Stimulated activated effector memory CD8-positive, alpha-beta T cell treated with anti-CD3 and anti-CD28 coated beads, Interleukin-12 subunit alpha, Interleukin-12 subunit beta, amount 100 ng/mL, for 72 hours (primary cell): ENCODE measurements at places on chromosomes 6 and 20.

- no peak for DNase-seq
These were observed 19.5 kb upstream of the GMDS start for GRCh38 chr6:2264932-2265331.

- no peak for DNase-seq
These were observed 83.4 kb downstream of the JARID2 start for GRCh38 chr6:15329197-15329671.

DNA sequence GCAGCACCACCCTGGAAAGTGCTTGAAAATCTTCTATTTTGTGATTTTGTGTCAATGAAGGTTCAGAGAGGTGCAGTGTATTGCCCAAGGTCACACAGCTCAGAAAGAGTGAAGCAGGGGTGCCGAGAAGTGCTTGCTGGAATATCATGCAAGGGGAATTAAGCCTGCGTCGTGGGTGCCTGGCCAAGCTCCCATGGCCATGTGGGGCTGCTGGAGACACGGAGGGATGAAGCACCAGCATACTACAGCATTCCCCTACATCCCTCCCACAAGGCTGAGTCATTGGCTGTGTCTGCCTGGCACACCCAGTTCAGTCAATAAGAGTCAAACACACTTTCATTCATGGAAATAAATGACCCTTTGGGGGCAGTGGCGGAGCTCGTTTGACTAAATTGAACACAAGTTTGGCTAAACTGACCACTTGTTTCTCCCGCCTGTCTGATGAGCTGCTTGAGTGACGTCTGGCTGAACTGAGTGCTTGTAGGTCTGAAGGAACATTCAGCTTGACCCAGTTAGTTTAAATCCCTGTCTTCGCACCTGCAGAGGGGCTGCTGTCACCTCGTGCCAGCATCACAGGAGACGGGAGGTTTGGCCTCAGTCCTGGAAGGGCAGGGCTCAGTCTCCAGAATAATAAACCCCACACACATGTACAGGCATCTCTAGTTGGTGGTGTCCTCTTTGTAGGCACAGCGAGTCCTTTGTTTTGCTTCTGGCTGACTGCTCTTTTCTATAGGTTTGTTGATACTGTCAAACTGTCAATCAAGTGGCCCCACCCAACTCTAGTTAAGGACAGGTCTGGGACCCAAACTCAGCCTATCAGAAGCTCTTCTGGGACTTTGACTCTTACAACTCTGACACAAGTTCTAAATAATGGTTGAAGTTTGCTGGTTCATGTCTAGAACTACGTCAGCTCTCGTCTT is 8.4 kb upstream of the TGM2 start:
- DNase-seq: no peak

DNA sequence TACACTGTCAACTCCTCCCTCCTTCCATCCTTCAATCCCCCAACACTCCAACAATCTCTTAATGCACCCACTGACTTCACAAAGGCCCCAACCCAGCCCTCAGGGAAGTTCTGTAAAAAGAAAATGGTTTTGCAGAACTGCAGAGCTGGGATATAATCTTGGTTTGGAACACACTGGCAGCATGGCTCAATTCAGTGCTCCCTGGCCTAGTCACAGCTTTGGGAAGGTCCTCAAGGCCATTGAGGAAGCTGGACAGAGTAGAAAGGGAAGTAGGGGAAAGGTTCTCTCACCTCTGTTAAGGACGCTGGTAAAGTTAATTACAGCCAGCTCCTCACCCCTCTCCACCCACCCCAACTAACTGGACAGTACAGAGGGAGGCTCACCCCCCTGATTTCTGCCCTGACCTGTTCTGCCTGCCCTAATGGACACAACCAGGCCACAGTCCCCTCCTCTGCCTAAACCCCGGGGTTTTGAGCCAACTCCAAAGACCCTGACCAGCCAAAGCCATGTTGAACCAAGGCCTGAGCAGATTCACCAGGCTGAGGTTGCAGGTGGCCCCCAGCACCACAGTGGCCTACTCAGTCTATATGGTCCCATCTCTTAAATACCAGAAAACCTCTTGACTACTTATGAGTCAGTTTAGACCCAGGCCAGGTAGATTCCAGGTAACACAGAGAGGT is 49.2 kb downstream of the MAFB start:
- no peak for DNase-seq

GRCh38 chr6:127794405-127794804 is 106.5 kb downstream of the THEMIS start:
- DNase-seq: no peak

- no peak for DNase-seq
These were observed 405.6 kb downstream of the BTBD9 start for GRCh38 chr6:38234141-38234540.

GRCh38 chr20:49420292-49420691 is 62.2 kb downstream of the KCNB1 start:
- DNase-seq: no peak

DNA sequence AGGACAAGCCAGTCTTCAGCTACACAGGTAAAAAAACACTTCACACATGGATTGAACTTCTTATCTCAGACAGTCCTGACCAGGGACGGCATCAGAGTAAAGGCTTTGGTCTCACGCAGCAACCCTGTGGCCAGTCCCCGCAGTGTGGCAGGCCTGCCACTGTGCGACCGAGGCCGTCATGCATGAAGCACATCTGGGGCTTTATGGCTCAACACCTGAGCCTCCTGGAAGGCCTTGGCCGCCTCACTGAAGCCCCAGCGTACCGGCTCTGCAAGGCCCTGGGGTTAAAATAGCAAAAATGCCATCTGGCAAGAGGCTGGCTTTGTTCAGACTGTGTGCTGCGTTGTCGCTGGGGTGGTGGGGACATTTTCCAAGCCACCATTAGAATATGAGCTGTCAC is 32.8 kb downstream of the TBC1D7 start:
- DNase-seq: no peak

- no peak for DNase-seq
These were observed 578.3 kb downstream of the HACE1 start for GRCh38 chr6:104281370-104281769.

DNA sequence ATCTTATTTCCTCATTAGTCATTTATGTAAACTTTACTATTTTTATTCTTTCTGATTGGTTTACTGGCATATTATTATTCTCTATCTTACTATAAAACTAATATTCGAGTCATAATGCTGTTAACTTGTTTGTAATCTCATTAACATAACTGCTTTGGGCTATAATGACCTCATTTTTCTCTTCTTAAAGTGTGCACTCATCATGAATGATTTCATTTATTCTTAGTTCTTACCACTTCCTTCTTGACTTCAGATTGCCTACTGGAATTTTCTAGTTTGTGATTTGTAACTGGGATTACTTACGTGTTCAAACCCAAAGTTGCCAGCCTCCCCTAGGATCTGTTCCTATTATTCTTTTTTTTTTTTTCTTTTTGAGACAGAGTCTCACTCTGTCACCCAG is 91.8 kb upstream of the TNFAIP3 start:
- DNase-seq: no peak

DNA sequence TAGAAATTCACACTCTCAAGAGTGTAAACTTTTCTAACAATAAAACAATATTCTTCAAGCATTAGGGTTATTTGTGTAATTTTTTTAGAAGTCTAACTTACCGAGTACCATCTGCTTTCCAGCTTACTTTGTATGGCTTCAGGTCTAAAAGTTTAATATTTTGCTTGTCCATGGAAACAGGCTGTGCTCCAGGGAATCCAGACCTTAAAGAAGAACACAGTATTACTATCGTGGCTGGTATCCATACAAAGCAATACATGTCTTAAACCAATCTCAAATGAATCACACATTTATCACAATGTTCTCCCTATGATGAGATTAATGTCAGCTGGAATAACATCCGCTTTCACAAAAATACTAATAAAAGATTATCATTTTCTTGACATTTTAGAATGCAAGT is 73.0 kb downstream of the RNGTT start:
- no peak for DNase-seq

DNA sequence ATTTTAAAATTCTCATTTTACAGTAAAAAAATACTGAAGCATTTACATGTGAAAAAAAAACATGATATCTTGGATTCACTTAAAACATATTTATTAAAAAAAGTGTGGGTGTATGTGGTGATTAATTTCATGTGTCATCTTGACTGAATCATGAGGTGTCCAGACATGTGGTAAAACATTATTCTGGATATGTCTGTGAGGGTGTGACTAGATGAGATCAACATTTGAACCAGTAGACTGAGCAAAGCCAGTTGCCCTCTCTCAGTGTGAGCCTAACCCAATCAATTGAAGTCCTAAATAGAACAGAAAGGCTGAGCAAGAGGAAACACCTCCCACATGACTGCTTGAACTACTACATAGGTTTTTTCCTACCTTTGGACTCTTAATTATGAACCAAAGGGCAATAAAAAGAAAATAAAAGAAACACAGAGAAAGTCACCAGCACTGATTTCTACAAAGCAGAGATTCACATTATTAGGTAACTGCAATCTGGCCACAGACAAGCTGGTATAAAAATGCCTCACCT is 90.5 kb upstream of the VGLL2 start:
- no peak for DNase-seq

DNA sequence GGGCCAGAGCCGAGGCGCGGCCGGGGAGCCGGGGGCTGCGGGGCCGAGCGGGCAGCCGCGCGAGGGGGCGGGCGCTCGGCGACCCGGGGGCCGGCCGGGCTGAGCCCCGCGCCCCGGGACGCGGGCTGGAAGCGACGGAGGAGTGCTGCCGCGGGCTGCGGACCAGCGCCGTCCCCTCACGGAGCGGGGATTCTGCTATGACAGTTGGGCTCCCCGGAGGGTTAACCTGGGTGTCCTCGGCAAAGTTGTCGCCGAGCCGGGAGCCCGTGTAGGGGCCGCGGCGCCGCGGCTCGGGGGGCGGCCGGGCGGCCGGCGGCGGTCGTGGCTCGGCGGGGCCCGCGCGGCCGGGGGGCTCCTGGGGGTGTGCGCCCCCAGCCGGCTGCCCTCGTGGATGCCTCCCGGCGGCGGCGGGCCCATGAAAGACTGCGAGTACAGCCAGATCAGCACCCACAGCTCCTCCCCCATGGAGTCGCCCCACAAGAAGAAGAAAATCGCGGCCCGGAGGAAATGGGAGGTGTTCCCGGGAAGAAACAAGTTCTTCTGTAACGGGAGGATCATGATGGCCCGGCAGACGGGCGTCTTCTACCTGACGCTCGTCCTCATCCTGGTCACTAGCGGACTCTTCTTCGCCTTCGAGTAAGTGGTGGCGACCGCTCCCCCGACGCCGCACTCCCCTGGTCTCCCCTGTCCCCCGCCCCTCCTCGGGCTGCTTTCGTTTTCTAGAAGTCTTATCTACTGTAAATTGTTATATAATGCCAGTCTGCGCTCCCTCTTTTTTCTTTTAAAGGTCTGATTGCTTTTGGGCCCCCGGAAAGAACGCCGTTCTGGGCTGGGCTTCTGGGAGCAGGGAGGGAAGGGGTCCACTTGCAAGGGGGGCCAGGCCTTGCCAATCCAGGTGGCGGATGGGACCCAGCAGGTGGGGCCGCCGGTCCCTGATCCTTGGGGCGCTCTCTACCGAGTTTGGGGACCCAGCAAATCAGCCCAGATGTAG is 936 bp downstream of the ZDHHC14 start:
- DNase-seq: peak; percentile 70

- DNase-seq: no peak
These were observed 102.5 kb upstream of the BEND6 start for GRCh38 chr6:56852260-56853010.

GRCh38 chr20:43981540-43981939 is 66.9 kb downstream of the TOX2 start:
- DNase-seq: no peak

GRCh38 chr20:9214685-9215084 is 145.8 kb downstream of the PLCB4 start:
- DNase-seq: no peak

DNA sequence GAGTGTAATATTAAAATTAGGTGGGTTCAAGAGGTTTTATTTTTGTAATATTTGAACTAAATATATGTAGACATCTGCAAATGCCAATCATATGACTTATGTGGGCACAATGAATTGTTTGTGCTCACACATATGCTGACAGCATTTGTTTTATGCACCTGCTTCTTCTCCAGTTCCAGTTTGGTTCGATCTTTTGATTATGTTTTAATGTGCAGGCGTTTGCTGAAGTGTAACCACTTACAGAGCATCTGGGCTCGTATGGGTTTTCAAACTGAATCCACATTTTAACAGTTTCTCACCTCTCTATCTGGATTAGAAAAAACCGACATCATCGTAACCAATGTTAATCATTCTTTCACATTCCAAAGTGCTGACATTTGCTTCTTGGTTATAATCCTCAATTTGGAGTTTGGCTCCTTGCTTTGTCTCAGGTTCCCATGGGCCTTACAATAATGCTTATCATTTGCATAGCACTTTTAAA is 129.1 kb upstream of the SPACA1 start:
- DNase-seq: no peak

DNA sequence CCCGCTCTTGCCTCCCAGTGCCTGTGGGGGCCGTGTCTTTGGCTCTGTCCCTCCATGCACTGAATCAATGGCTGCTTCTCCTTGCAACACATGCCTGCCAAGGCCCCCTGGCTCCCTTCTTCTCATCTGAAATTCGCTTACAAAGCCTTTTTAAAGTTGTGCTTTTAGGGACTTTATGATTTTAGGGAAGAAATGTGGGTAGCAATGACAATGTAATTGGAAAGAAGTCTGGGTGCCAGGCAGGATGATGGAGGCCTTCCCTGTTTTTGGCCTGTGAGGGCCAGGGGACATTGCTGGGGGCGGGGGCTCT is 151.3 kb upstream of the RNF24 start:
- DNase-seq: no peak

DNA sequence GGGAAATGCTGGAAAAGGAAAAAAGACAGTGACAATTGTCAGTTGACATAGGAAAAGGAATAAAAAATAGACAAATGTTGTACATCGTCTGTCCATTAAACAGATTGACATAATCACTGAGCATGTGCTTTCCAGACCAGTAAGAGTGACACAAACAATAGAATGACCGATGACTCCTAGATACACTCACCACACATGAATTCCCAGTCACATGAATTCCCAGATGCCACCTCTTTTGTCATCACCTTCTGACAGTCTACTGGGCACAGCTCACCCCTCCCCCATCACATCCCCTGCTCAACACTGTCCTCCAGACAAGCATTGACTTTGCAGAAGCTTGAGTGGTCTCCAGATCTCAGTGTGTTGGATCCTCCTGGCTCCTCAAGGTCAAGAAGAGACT is 25.9 kb downstream of the POM121L2 start:
- DNase-seq: no peak

DNA sequence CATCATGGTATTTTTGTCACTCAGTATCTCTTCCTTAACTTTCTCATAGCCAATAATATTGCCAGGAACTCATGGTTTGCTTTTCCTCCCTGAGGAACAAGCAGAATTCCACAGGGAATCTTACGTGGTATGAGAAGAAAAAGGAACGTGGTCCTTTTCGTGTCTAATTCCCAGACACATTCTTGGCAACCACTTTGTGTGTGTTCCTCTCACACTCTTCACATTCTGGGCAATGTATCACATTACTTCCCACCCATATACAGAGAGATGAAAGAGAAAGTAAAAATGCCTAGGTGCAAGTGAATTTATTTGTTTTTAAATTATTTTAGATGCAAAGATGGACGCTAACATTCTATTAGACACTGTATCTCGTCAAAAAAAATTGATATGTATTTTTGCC is 102.7 kb downstream of the PTPRK start:
- DNase-seq: no peak

GRCh38 chr6:134722200-134722870 is 227.6 kb downstream of the ALDH8A1 start:
- no peak for DNase-seq

GRCh38 chr20:4384961-4385360 is 336.7 kb upstream of the PRND start:
- DNase-seq: no peak

- DNase-seq: no peak
These were observed 287.6 kb upstream of the SOX4 start for GRCh38 chr6:21305893-21306332.
